Colonic mucosa (tissue), 4 donors: ENCODE measurements at places on chromosomes 16 and 17. TPM values are rescaled to one million over a fixed set of nuclear protein-coding genes. Genes with fewer than 3 reads are reported as not detected.

DNA sequence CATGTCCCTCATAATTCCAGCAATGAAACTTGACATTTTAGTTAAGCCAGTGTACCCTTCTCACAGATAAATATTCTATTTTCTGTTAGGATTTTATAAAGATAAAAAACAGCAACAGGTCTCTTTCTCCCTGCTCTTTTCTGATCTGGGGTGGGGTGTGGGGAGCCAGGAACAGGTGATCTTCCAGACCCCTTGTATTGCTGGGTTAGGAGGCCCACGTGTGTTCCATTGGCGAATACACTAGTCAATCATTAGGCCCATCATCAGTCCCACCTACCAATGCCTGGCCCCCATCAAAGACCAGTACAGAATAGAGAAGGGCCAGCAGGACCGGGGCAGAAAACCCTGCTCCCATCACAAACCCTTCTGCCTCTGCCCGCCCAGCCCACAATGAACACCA, 40.3 kb upstream of the TOB1 start:
- no peak overlapping the region for H3K4me3 ChIP-seq
- peaks cover 24% of the 10 kb centered on the region for H3K4me1 ChIP-seq
- no peaks in the 10 kb centered on the region for H3K36me3 ChIP-seq
- H3K27ac ChIP-seq = no peak overlapping the region

DNA sequence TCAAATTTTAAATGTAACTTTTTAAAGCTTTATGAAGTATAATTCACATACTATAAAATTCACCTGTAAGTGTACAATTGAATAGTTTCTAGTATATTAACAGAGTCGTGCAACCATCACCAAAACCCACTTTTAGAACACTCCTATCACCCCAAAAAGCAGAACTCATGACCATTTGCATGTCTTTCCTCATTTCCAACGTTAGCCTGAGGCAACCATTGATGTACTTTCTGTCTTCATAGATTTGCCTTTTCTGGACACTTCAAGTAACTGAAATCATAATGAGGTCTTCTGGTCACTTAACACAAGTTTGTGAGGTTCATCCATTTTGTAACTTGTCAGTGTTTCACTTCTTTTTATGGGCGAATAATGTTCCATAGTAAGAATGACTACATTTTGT, 33.2 kb downstream of the METTL16 start:
- no peak for DNase-seq
- no peaks in the 10 kb centered on the region for H3K36me3 ChIP-seq
- no peak overlapping the region for H3K4me3 ChIP-seq
- H3K4me1 ChIP-seq = no peaks in the 10 kb centered on the region

Gene MKS1
- total RNA-seq = 13.8 TPM

Gene TP53TG3D
- total RNA-seq = not detected

- no peaks in the 10 kb centered on the region for H3K27me3 ChIP-seq
- H3K36me3 ChIP-seq = peaks cover 15% of the 10 kb centered on the region
- no peak for DNase-seq
Measured at GRCh38 chr17:28641579-28641978, 3.4 kb downstream of the BLTP2 start.

DNA sequence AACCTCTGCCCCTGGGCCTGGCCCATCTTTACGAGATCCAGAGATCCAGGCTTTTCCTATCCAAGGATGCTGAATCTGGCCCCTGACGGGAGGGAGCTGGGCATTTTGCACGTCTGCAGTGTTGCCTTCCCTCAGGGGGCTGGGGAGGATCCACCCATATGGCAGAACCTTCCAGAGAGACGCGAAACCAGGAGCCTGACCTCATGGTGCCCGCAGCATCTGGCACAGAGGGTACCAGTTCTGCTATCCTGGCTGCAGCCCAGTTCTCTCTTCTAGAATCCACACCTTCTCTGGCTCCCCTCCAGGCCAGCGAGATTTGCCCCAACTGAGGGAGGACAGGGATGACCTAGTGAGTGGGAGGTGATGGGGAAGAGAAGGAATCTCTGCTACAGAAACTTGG, 20.5 kb upstream of the ZNF652 start:
- no peaks in the 10 kb centered on the region for H3K4me1 ChIP-seq
- H3K27me3 ChIP-seq = no peaks in the 10 kb centered on the region
- no peaks in the 10 kb centered on the region for H3K36me3 ChIP-seq
- no peak overlapping the region for H3K4me3 ChIP-seq
- no peak for DNase-seq

DNA sequence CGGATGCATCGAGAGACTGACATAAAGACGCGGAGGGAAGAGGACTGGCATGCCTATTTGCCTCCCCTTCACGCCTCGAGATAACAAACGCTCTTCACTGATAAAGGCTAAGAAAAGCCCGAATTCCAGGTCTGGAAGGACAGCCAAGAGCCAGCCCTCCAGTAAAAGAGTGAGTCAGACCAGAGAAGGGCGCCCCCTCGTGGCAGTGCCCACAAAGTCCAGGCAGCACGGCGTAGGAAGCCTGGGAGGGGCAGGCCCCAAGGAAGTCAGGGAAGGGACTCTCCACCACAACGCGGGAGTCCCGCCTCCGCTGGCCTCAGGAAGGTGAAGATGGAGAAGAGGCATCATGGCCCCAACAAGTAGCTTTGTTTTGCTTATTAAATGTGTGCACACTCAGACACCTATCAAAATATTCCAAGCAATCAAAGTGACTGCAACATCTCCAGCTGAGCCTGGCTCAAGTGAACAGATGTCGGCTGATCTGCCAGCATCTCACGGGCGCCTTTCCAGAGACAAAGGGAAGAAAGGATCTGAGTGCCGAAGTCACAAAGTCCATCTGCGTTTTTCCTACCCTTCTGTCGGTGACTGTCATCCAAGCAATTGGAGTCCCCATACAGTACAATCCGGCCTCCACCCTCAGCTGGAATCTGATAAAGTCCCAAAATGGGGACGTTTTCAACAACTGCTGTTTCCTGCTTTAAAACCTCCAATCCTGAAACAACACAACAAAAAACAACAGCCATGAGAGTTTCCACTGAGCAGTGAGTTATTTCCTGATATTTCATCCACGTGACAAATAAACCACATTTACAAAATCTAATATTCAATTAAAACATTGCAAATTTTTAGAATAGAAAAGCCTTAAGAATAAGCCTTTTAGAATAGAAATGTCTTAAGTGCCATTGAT, 20.4 kb upstream of the SLC38A8 start:
- H3K36me3 ChIP-seq = peaks cover 15% of the 10 kb centered on the region
- no peaks in the 10 kb centered on the region for H3K27me3 ChIP-seq
- peak; percentile 69 for DNase-seq
- no peak overlapping the region for H3K27ac ChIP-seq

DNA sequence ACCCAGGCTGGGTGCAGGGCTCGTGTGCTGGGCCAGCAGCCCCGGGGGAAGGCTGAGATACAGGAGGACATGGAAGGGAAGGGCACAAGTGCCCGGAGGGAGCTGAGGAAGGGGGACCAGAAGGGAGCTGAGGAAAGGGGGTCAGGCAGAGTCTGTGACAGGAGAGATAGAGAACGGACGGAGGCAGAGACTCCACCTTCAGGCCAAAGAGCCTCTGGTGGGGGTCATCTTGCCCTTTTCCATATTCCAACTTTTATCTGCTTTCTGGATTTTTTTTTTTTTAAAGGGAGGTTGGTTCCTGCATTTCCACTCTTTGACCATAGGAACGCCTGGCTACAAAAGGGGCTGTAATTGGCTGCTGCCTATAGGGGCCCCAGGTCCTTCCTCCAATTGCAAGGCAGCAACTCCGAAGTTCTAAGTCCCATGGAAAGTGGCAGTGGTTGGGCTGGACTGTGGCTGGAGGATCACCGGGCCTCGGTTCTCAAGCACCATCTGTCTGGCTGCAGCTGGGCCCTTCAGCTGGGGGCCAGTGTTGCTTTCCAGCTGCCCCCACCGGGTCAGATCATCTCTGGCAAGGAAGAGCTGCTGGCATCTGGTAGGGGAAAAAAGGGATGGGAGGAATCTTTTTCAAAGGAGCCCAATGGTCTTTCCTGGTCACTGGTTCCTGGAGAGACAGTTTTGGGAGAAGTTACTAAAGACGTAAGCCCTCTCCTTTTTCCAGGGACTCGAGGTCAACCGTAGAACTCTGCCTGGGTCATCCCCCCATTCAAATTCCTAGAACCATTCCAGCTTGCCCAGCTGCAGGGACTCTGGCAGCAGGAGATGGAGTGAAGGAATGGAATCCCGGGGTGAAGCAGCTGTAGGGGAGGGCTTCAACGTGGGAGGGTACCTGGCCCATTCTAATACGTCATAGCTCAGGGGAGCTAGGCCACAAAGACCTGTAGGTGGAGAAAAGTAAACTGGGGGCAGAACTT, 13.1 kb upstream of the MRPS23 start:
- H3K4me3 ChIP-seq = no peak overlapping the region
- DNase-seq = no peak
- H3K27ac ChIP-seq = peak overlapping the region; percentile 81
- peaks cover 12% of the 10 kb centered on the region for H3K4me1 ChIP-seq
- H3K27me3 ChIP-seq = no peaks in the 10 kb centered on the region

DNA sequence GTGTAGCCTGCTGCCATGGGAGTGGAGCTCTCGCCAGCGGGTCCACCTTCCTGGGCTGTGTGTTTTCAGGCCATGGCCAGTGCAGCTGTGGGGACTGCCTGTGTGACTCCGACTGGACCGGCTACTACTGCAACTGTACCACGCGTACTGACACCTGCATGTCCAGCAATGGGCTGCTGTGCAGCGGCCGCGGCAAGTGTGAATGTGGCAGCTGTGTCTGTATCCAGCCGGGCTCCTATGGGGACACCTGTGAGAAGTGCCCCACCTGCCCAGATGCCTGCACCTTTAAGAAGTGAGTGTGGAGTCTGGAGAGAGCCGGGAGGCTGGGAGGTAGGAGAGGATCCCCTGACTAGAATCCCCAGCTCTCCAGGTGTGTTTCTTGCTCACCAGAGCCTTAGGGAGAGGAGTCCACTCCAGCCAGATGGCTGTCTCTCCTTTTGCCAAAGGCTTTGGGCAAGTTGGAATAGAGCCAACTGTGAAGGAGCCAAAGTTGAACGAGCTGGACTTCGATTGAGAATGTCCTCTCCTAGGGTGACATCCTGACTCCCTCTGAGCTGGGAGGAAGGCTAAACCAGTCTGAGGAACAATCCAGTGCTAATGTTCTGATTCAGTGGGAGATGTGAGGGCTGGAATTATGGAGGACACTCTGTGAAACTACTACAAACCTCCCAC, 24.4 kb upstream of the EFCAB13 start:
- no peaks in the 10 kb centered on the region for H3K36me3 ChIP-seq
- no peak for DNase-seq
- no peaks in the 10 kb centered on the region for H3K4me1 ChIP-seq
- H3K4me3 ChIP-seq = no peak overlapping the region
- H3K27ac ChIP-seq = no peak overlapping the region

Gene ARHGDIG
- 20.0 TPM for total RNA-seq

- no peak for DNase-seq
- H3K27me3 ChIP-seq = no peaks in the 10 kb centered on the region
- no peaks in the 10 kb centered on the region for H3K36me3 ChIP-seq
- no peak overlapping the region for H3K27ac ChIP-seq
- H3K4me1 ChIP-seq = no peaks in the 10 kb centered on the region
Measured at GRCh38 chr16:79698341-79698753, 97.8 kb upstream of the MAF start.

Gene OR2C1
- total RNA-seq = not detected

DNA sequence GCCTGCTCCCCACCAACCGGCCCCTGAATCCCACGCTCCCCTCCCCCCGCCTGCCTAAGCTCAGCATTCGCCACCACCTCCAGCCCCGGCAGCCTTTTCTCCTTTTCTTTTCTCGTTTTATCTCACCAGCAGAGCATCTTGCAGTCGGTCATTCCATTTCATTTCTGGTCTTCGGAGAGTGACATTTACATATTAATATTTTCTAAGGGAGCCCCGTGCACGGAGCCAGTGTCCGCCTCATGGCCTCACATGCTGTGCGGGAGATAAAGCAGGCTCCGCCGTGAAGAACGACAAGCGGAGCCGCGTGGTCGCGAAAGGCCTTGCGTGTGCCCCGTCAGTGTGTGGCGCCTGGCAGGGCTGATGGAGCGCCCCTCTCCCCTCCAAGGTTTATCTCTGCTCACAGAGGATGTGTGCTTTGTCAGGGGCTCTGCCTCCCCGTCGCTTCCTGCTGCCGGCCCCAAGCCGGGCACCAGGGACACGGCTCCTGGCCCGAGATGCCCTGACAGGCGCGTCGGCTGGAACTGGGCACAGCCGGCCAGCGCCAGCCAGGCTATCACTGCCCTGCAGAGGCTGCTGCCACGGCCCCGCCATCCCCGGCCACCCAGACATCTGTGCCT, 95.5 kb upstream of the GSE1 start:
- no peaks in the 10 kb centered on the region for H3K27me3 ChIP-seq
- no peak for DNase-seq
- H3K4me3 ChIP-seq = no peak overlapping the region
- H3K4me1 ChIP-seq = peaks cover 8% of the 10 kb centered on the region
- no peak overlapping the region for H3K27ac ChIP-seq

Gene LCAT
- 3.4 TPM for total RNA-seq

Gene CLDN6
- 1.2 TPM for total RNA-seq

- no peak overlapping the region for H3K4me3 ChIP-seq
- no peak for DNase-seq
- no peak overlapping the region for H3K27ac ChIP-seq
- no peaks in the 10 kb centered on the region for H3K4me1 ChIP-seq
Measured at GRCh38 chr16:77679391-77679790, 42.9 kb upstream of the NUDT7 start.

Gene ENO3
- total RNA-seq = 3.8 TPM

GRCh38 chr16:65181071-65181561, 59.3 kb upstream of the CDH11 start:
- H3K27ac ChIP-seq = no peak overlapping the region
- no peak for DNase-seq
- H3K36me3 ChIP-seq = no peaks in the 10 kb centered on the region
- no peaks in the 10 kb centered on the region for H3K4me1 ChIP-seq
- no peaks in the 10 kb centered on the region for H3K27me3 ChIP-seq
- H3K4me3 ChIP-seq = no peak overlapping the region

Gene SRL
- 0.49 TPM for total RNA-seq

GRCh38 chr16:50209546-50210265, 56.6 kb downstream of the TENT4B start:
- peak overlapping the region; percentile 46 for H3K27ac ChIP-seq
- DNase-seq = peak; percentile 42
- H3K27me3 ChIP-seq = no peaks in the 10 kb centered on the region
- H3K36me3 ChIP-seq = no peaks in the 10 kb centered on the region
- peaks cover 20% of the 10 kb centered on the region for H3K4me1 ChIP-seq

Gene MEIOB
- 0.27 TPM for total RNA-seq

- peak overlapping the region; percentile 92 for H3K4me3 ChIP-seq
- peaks cover 15% of the 10 kb centered on the region for H3K4me1 ChIP-seq
- DNase-seq = peak; percentile 36
- H3K27me3 ChIP-seq = no peaks in the 10 kb centered on the region
- no peaks in the 10 kb centered on the region for H3K36me3 ChIP-seq
Measured at GRCh38 chr16:22008215-22009059, 526 bp downstream of the MOSMO start.

DNA sequence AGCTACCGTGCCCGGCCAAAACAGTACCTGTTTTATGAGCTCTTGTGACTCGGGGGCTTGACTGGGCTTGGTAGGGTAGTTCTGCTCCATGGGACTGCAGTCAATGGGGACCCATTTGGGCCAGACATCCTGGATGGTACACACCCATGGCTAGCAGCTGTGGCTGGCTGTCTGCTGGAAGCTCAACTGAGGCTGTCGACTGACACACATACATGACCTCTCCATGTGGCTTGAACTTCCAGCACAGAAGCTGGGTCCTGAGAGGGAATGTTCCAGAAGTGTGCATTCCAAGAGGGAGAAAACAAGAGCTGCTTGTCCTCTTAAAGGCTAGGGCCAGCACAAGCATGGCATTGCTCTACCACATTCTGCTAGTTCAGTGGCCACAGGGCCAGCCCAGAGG, 14.9 kb upstream of the NKD1 start:
- no peak for DNase-seq
- H3K4me3 ChIP-seq = no peak overlapping the region
- no peaks in the 10 kb centered on the region for H3K27me3 ChIP-seq
- H3K27ac ChIP-seq = no peak overlapping the region
- no peaks in the 10 kb centered on the region for H3K4me1 ChIP-seq
